LHCN-M2 (cell line): ENCODE measurements at places on chromosomes 3 and 15. TPM values are rescaled to one million over a fixed set of nuclear protein-coding genes. Genes with fewer than 3 reads are reported as not detected.

The ANKUB1 gene
- 0.06 TPM in 1 of 2 replicates, not detected in the other for total RNA-seq

DNA sequence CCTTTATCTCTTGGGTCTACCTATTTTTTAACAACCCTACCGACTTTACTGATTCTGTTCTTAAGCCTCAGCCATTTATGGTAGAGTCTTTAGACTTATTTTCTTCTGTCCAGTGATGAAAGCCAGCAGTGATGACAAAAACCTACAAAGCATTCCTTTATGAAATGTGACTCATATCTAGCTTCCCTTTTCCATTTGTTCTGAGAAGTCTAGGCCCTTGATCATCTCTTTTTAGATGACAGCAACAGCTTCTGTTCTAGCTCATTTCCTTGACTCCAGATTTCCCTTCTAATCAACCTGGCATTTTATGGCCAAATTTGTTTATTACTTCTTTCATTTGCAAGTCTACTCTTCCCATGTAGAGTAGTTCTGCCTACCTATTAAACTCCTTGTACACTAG is 36.1 kb downstream of the CFAP44 start:
- DNase-seq = peak; percentile 60

GRCh38 chr3:136396916-136397315 is 146.8 kb downstream of the PCCB start:
- peak; percentile 32 for DNase-seq

- DNase-seq = peak; percentile 45
Measured at GRCh38 chr3:146493761-146494160, 24.4 kb upstream of the PLSCR2 start.

- no peak for DNase-seq
Measured at GRCh38 chr3:126052196-126053058, 31.5 kb downstream of the SLC41A3 start.

GRCh38 chr3:170038434-170039110 is 777 bp downstream of the GPR160 start:
- DNase-seq = no peak

DNA sequence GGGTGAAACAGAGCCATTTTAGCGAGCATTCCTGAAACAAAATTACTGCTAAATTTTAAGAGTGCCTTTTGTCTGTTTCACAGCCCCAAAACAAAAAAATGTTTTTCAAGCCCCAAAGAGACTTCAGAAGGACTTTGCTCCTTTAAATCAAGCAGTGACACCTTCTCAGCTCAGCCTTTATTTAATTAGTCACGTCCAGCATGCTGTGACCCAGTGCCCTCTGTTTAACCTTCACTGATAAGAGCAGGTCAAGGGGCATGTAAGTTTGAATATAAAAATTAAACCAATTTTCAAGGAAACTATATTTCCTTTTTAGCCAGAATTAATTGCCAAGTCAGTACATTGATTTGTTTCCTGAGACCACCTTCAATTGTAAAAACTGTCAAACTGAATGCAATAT is 40.6 kb downstream of the ISL2 start:
- DNase-seq = no peak
